ENCODE measurements at places on chromosomes 16 and 17.
A peak's percentile ranks its signal among the peaks of the same experiment; 100 is the strongest.

DNA sequence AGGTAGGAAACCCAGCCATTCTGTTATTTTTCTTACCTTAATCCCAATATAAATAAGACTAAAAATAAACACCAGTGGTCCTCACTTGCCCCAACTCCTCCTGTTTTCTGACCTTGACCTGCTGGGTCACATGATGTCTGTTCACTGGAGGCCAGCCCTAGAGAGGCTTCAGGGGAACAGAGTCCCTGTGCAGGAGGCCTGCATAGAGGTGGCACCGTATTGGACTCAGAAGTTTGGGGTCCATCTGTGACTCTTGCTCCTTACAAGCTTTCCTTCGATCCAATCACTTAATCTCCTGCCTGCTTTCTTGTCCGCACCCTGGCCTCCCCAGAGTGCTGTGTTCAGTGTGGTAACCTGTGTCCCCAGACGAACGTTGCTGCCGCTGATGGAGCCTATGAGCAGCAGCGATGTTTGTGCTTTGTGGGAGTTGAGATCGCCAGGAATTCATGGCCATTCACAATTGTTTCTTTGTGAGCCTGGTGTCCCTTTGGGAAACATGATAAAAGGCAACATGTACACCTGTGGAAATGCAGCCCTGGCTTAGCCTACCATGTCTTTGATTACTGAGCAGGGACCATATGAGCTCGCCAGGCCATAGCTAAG lies 4.7 kb downstream of the IGSF6 start:
- DNase-seq: no peak

DNA sequence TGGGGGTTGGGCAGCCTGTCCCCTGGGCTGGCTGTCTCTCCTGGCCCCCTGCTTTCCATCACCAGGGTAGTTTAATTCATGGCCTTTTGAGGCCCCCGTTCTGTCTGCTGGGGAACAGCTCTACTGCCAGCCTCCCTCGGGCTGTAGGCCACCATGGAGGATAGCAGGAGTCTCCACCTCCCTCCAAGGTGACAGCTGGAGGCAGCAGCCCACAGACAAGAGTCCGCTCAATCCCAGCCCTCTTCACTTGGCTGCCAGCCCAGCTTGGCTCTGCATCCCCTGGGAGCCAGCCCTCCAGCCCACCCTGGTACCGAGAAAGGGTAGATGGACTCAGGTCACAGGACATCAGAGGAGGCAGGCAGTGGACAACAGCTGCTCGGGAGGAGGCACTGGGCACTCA lies 194.6 kb upstream of the SDK2 start:
- no peak for DNase-seq

DNA sequence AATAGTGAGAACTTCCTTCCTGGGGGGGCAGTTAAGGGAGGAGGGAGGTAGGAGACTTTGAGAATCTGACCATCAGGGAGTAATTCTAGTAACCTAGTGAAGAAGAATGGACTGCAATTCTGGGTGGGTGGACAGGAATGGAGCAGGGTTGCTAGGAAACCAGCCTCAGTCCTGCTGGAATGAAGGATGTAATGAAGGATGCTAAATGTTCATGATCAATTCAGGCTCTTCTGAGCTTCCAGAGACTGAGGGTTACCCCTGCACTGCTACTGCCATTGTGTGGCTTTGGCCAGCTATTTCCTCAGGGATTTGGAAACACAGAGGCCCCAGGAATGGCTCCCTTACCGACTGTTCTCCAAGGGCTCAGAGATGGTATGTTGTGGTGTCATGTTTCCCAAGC lies 116.4 kb downstream of the UTP18 start:
- DNase-seq: no peak

GRCh38 chr16:89452925-89453324 lies 37.4 kb downstream of the ANKRD11 start:
- DNase-seq: no peak

DNA sequence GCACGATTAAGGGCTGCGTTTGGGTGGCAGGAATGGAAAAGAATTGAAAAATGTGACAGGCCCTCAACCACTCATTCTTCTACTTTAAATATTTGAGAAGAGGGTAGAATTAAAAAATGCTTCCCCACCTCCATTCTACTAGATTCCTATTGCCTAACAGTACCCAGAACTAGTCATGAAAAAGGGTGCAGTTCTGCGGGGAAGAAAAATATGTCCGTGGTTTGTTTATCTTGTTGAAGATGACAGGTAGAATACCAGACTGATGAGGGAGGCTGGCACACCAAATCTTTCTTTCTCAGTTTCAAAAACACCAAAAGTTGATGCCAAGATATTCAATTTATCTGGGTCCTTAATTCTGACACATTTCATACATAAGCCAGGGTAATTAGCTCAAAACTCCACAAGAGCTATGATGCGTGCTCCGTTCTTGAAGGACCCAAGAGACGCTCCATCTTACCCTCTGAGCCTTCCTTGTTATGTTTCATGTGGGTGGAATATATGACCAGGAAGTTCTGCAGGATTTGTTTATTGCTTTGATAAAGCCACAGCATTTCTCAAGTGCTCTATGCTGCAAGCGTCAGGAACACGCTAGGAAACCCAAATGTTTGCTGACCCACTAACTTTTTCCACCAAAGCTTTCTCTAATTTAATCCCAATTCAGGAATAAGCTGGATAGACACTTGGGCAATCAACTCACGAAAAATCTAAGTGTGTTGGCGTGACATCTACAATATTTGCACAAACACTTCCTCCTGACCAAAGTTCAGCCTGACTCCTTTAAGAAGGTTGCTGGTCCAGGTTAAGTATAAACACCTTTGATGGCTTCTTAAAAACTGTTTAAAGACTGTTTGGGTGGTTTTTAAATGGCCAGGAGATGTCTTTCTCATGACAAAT lies 20.6 kb upstream of the GAN start:
- DNase-seq: no peak

DNA sequence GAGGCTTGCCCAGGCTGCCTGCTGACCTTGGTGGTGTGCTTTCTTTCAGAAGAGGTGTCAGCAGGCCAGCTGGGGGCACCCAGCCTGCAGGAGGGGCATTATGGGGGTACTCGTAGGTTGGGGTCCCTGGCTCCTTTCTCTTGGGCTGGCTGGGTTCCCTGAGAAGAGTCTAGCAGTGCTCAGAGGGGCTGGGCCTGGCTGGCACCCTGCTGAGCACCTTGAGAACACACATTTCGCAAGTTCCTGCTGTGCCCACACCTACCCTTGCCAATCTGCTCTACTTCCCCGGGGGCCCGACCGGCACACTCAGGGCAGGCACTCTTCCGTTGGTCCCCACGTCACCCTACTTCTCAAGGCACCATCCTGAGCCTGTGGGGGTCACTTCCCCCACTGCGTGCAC lies 5.1 kb downstream of the CEMP1 start:
- no peak for DNase-seq

DNA sequence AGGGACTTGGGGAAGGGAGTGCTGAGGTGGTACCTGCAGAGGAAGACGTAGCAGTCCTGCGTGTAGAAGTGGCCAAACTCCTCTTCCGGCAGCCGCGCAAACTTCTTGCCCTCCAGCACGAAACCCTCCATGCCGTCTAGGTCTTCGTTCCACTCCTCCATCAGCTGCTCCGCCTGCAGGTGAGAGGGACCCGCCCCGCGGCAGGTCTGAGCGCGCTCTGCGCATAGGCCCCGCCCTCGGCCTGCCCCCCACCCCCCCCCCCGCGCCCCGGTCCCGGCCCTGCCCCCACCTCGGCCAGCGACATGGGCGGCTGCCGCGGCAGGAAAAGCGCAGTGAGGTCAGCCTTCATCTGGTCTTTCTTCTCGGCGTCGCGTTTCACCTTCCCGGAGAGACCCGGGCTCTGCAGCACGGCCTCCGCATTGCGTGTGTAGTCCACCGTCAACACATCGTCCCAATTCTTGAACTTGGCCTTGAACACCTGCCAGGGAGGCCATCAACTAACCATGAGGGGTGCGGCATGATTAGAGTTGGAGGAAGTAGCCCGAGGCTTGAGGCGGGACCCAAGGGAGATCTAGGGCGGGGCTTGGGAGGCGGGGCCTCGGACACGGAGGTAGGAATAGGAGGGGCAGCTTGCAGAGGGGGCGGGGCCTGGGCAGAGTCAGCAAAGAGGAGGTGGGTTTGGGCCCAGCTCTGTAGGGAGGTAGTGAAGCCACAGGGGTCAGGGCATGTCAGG lies 11.5 kb downstream of the FLII start:
- peak; percentile 52 for DNase-seq

- DNase-seq: no peak
Measured at GRCh38 chr16:75023009-75023408, 24.2 kb downstream of the ZNRF1 start.

GRCh38 chr16:1433756-1434155 lies 2.9 kb downstream of the PERCC1 start:
- DNase-seq: no peak

- no peak for DNase-seq
Measured at GRCh38 chr16:49487746-49488145, 114.1 kb downstream of the C16orf78 start.

GRCh38 chr17:48738424-48738802 lies 9.9 kb upstream of the HOXB13 start:
- no peak for DNase-seq

DNA sequence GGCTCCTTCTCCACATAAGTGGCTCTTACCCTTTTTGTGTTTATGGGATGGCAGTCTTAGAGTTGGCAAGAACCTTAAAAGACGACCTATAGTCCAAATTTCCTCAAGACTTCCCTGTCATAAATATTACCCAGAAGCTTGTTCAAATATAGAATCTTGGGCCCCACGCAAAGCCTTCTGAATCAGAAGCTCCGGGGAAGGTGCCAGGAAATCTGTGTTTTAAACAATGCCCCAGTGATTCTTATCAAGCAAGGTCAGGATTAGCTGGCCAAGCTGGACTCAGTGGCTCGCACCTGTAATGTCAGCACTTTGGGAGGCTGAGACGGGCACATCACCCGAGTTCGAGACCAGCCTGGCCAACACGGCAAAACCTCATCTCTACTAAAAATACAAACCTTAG lies 85.7 kb downstream of the TIMM22 start:
- DNase-seq: no peak

DNA sequence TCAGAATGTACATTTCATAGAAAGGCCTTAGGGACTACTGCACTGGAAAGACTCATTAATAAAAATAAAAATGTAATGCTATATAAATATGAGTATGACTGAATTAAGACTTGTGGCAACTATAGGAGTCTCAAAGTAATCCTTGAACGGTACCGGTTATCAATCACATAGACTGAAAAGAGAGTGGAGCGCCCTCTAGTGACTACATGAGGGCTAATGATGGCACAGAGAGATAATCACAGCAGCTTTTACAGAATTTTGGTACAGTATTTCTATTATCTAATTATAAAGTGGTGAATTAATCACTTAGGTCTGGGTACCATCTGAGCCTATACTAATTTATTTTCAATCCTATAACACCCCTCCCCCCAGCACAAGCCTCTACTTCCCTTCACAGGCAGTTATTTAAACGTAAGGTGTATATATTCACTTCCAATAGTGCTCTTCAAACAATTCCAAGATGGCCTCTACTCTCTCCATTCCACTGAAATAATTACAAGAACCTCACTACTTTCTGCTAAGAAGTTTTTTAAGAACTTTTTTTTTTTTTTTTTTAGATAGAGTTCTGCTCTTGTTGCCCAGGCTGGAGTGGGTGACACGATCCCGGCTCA lies 40.7 kb upstream of the ANKFY1 start:
- DNase-seq: peak; percentile 41

DNA sequence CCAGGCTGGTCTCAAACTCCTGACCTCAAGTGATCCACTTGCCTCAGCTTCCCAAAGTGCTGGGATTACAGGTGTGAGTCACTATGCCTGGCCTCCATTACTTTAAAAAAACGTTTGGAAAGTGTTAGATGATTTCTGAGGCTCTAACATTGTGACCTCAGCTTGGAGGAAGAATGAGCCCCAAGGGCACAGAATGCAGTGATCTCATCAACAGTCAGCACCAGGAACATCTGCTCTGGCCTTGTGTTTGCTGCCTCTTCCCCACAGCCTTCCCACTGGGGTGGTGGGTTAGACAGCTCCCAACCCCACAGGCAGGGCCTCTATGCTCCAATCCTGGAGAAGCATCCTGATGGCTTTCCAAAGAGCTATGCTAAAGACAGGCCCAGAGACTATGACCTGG lies 37.7 kb upstream of the SREBF1 start:
- no peak for DNase-seq

DNA sequence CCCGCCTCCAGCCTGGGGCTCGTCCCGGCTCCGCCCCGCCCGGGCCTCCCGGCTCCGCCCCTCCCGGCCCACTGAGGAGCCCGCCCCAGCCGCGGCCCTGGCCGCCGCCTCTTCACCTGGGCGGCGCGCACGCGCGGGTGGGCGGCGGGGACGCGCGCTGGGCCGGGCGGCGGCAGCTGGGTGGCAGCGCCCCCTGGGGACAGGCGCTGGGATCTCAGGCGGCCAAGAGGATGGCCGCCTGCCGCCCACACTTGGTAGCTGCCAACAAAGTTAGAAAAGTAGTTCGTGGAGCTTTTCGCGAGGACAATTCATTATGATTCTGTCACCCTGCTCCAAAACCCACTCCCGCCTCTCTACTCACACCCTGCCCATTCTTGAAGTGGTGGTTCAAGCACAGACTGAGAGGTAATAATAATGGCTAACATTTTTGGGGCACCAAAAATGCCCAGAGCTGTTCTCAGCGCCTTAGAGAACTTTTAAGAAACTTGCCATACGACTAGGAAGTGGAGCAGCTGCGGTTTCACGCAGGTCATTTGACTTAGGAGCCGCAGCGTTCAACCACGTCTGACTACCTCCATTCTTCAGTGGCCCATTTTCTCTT lies 340 bp upstream of the MYO1D start:
- DNase-seq: peak; percentile 92

- no peak for DNase-seq
Measured at GRCh38 chr17:56465886-56466285, 127.6 kb upstream of the NOG start.

DNA sequence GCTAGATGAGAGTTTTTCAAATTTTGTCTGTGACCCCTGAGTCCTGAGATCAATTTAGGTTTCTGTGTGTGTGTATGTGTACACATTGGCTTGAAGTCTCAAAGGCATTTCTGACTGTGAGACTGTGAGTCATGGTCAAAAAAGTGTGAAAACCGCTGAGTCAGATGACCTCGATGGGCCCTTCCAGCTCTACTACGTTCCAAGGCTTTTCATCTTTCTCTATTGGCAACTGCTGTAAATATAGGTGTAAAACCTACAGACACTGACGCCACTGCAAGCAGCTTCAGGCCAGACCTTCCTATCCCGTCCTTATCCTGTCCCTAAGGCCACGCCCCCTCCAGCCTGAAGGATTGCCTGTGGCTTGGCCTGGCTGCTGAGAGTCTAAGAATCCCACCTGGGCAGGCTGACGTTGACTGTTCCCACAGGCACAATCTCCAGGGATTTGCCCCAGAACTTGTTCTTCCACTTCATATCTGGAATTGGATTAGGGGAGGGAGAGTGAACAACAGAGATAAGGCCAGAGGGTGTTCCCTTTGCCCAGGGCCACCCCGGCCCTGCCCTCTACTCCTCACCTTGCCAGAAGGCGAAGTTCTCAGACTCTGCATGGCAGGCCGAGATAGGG lies 11.3 kb downstream of the OSBPL7 start:
- DNase-seq: no peak

- DNase-seq: no peak
Measured at GRCh38 chr16:27508476-27508875, 41.2 kb downstream of the GTF3C1 start.

GRCh38 chr17:29076722-29077121 lies 33.8 kb downstream of the PIPOX start:
- DNase-seq: no peak

GRCh38 chr16:35585411-35585810 lies 2126.0 kb downstream of the TP53TG3F start:
- DNase-seq: no peak
